ENCODE measurements at places on chromosomes 7 and 10.

- no peak for DNase-seq
Measured at GRCh38 chr10:89503652-89504370, 31.6 kb downstream of the SLC16A12 start.

GRCh38 chr10:48573045-48573444 lies 31.8 kb downstream of the ARHGAP22 start:
- DNase-seq = no peak

GRCh38 chr10:3172081-3172445 lies 519 bp downstream of the PITRM1 start:
- DNase-seq = peak; percentile 60

GRCh38 chr7:15801551-15801950 lies 115.1 kb upstream of the MEOX2 start:
- no peak for DNase-seq

GRCh38 chr10:86413046-86413728 lies 46.6 kb upstream of the GRID1 start:
- DNase-seq = no peak

DNA sequence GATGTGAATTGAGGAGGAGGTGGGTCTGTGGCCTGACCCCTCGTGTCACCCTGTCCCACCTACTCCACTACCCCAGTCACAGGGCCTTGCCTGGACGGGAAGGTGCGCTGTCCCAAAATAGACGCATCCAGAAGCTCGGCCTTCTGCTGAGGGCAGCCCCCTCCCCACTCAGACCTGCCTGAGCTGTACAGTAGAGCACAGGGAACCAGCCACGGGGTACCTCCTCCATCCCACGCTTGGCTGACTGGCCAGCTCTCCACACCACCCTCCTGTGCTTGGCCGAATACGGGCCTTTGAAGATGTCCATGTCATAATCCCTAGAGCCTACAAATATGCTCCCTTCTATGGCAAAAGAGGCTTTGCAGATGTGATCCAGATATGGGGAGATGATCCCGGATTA lies 88.3 kb downstream of the CHST15 start:
- no peak for DNase-seq

DNA sequence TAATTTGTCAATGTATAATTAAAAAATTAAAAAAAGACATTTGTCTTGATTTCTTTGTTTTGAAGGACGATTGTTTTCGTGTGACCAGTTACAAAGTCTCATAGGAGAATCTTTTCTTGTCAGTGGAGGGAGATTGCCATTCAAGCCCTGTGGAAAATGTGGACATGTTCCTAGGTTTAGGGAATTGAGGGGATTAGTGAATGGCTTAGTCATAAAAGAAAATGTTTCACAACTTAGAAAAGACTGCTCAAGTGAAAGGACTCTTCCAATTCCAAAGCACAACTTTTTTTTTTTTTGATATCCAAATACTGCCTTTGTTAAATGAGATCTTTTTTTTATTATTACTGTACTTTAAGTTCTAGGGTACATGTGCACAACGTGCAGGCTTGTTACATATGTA lies 140.7 kb upstream of the HABP2 start:
- DNase-seq = no peak

DNA sequence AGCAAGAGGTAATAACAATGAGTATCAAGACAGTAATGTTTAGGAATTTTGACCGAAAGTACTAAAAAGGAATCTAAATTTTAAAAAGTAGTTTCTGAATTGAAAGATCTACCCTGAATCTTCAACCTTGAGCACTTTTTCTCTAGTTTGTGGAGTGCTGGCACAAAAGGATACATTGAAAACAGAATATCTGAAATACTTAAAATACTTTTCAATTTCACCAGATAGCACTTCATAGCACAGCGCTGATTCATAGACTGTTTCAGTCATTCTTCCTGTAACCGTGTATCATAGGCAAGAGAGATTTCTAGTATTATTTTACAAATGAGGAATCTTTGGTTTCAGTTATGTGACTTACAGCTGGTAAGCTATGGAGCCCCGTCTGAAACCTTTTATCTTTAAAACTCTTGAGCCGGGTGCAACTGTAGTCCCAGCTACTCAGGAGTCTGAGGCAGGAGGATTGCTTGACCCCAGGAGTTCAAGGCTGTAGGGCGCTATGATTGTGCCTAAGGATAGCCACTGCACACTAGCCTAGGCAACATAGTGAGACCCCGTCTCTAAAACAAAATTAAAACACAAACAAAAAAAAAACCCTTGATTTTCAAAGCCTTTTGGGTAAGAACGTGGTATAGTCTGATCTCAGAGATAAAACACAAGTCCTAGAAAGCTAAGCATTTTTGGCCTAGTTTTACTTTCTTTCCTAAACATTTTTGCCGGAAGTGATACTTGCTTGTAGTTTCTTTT lies 35.1 kb downstream of the FHIP2A start:
- no peak for DNase-seq

DNA sequence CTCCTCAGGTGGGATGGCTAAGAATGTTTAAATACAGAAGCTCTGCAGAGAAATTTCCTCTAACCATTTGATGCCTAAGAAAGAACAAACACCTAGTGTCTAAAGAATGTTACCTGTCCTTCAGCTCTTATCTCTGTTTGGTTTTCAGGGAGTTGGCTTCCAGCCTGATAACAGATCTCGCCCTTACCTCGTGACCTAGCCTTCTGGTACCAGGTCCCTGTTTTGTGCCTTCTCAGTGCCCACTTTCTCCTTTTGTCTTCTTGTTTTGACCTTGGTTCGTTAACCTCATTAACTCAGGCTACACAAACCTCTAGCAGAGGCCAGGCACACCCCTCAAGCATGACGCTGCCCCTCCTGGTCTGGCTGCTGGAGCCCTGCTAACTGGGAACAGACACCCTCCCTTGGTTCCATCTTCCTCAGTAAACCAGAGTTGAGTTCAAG lies 16.1 kb upstream of the RAB11FIP2 start:
- DNase-seq = no peak

DNA sequence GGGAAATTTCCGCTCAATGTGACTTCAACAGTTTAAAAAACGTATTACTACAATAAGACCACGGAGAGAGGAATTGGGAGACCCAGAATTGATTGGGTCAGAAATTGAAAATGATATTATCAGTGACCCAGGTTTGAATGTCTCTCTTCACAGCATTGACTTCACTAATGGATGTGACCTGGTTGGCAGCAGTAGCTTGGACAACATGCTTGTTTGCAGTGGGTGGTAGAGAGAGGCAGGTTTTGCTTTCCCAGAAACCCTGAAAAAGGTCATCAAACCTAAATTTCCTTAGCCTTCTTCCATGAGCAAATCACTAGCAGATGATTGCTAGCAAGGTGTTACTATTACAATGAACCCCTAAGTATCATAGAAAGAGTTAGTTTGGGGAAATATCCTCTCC lies 89.7 kb upstream of the ANTXRL start:
- DNase-seq = no peak

DNA sequence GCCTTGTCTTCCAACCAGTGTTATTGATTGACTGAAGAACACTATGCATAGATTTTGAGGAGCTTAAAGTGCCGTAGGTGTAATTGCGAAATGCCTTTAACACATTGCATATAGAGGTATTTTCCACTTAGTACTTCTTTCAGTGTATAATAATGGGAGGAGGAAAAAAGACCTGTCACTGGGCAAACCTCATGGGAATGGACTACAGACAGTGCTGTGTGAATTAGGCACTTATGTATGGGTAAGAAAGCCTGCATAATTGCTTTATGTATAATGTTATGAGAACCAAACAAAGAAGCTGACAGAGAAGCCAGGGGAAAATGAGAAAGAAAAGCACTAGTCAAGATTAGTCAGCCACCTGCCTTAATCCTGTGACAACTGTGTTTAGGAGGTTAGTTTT lies 12.4 kb upstream of the SCRN1 start:
- no peak for DNase-seq

DNA sequence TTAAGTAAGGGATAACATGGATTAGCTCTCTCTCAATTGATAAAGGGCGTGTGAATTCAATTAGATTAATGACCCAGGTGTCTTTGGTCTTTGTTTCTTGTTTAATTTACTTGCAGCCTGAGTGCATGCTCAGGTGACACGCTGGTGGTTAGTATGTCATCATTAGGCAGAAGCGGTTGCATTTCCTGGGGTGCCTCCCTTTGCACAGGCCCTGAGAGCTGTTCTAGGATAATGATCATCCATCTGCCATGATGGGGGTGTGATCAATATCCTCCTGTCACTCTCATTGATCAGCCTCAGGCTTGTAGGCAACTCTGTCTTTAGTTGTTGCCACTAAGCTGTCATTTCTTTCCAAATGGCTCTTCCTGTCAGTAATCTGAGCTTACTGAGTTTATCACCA lies 99.6 kb upstream of the NPS start:
- no peak for DNase-seq

GRCh38 chr7:159000070-159000469 lies 143.7 kb downstream of the DYNC2I1 start:
- DNase-seq = no peak

DNA sequence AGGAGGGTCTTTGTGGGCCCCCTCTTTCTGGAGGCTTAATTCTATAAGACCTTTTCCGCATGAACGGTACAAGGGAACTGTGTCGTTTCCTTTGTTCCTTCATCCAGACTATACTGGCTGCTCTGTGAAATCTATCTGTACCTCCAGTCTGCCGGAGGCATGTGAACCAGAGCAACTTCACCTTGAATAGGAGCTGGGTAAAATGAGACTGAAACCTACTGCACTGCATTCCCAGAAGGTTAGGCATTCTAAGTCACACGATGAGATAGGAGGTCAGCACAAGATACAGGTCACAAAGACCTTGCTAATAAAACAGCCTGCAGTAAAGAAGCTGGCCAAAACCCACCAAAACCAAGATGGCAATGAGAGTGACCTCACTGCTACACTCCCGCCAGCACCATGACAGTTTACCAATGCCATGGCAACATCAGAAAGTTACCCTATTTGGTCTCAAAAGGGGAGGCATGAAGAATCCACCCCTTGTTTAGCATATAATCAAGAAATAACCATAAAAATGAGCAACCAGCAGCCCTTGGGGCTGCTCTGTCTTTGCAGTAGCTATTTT lies 36.8 kb upstream of the INPP5F start:
- DNase-seq = no peak

- no peak for DNase-seq
Measured at GRCh38 chr10:123706236-123706635, 40.1 kb downstream of the GPR26 start.

GRCh38 chr10:98916526-98917125 lies 319.0 kb downstream of the HPSE2 start:
- no peak for DNase-seq

- DNase-seq = no peak
Measured at GRCh38 chr10:13026873-13027272, 25.4 kb upstream of the CCDC3 start.

DNA sequence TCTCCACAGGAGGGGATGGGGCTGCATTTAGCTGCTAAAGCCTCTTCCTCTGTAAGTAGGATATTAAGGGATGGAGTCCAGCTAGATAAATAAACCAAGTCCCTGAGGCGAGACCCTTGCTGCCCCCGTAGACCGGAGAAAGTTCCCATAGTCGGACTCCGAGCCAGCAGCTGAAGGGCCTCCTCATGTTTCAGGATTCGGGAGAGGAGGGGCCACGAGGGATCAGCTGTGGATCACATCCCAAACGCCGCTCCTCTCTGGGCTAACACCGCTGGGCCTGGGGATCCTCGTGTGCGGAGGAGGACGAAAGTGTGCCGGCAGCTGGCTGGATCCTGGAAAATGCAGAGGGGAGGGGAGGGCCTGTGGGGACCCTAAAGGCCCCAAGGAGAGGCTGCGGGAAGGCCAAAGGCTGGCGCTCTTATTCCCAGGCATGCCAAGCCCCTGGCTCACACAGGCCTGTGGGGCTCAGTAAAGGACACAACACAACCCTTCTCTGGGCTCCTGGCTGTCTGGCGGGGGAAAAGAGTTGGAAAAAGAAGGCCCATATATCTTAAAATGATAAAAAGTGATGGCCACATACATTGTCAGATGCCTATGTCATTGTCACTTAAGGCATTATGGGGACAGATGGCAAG lies 82.5 kb upstream of the TMEM72 start:
- no peak for DNase-seq

GRCh38 chr7:22447762-22448161 lies 52.2 kb downstream of the STEAP1B start:
- no peak for DNase-seq
